B cell (primary cell): ENCODE measurements at places on chromosomes 5 and 9.

GRCh38 chr5:160956051-160956450 lies 104.0 kb upstream of the ATP10B start:
- no peak for DNase-seq

- DNase-seq = no peak
Measured at GRCh38 chr5:41093803-41094202, 22.7 kb upstream of the MROH2B start.

DNA sequence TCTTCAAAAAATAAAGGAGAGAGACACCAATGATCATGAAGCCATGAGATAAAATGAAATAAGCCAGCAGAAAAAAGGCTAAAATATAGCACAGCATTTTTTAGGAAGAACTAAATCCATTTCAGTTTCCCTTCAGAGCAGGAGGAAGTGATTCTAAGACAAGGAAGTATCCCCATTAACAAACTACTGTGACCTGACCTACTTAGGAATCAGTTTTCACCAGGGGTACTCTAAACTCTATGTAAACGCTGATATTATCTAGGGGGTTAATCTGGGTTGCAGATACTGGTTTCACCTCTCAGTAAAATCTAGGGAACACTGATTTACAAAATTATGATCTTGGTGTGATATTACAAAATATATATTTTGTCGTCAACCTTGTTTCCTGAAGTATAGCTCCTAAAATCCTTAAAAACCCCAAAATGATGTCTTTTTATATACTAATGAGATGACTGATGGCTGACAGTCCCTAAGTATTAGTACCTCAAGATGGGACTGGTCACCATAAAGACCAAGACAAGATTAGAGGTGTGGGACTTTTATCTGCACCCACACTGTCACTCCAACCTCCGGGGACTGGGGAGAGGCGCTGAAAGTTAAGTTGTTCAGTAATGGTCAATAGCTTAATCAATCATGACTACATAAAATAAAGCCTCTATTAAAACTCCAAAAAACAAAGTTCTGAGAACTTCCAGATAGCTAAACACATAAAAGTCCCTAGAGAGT lies 2.9 kb upstream of the FNBP1 start:
- no peak for DNase-seq

- no peak for DNase-seq
Measured at GRCh38 chr9:93114984-93115335, 18.9 kb downstream of the CARD19 start.

- DNase-seq = no peak
Measured at GRCh38 chr5:96433066-96433447, at the start of gene PCSK1. Gene PCSK1 (minus strand): TSS chr5:96433248. CDS start chr5:96433042, 206 bp downstream.
